SJSA1 (cell line): ENCODE measurements at places on chromosomes 12 and 14. TPM values are rescaled to one million over a fixed set of nuclear protein-coding genes. Genes with fewer than 3 reads are reported as not detected.

- no peak for DNase-seq
These were observed 58.6 kb upstream of the PARP11 start for GRCh38 chr12:3931776-3932175.

The SPTLC2 gene
- total RNA-seq: 16.4 and 22.1 TPM in 2 replicates

- peak; percentile 79 for DNase-seq
These were observed 69.2 kb downstream of the RASSF3 start for GRCh38 chr12:64679487-64680001.

The SLC39A9 gene
- total RNA-seq: 79.3 and 87.5 TPM in 2 replicates

DNA sequence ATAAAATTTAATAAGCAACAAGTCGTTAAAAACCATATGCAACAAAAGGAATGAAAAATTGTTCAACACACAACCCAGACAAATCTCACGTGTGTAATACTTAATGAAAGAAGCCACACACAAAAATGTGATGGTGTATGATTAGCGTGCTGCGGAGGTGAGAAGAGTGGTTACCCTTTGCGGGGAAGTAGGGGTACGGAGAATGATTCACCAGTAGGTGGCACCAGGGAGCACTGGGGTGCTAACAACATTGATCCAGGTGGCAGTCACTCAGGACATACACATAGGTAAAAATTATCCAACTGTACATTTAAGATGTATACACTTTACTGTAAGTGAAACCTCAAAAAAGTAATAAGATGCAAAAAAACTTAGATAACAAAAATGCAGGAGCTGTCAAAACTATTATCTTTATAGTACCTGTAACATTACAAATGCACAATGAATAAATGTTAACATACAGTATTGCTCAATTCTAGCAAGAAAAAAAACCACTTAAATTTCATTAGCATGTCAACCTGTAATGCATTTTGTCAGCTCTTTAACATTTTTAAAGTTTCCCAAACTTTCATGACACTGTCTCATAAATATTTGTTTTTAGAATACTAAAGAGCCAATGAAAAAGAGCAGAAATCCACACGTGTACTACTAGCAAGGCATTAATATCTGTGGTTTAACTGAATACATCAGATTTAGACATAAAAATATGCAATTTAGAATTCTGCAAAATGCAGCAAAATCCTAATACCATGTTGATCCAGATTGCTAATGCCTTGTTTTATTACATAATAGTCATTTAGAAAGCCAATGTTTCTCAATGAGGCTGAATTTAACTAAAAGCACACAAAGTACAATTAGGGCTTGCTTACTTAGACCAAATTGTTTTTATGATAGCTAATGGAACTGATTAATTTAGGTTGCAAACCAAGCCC is 46.7 kb downstream of the TMCC3 start:
- no peak for DNase-seq

The GPR68 gene
- not detected in 2 replicates for total RNA-seq

GRCh38 chr12:96409731-96410130 is 9.5 kb upstream of the CDK17 start:
- DNase-seq: no peak

The HSPA2 gene
- total RNA-seq: 6.8 and 15.0 TPM in 2 replicates

GRCh38 chr12:52945389-52946232 is 3.3 kb upstream of the KRT18 start:
- no peak for DNase-seq

The TSPAN9 gene
- 21.5 and 23.0 TPM in 2 replicates for total RNA-seq

DNA sequence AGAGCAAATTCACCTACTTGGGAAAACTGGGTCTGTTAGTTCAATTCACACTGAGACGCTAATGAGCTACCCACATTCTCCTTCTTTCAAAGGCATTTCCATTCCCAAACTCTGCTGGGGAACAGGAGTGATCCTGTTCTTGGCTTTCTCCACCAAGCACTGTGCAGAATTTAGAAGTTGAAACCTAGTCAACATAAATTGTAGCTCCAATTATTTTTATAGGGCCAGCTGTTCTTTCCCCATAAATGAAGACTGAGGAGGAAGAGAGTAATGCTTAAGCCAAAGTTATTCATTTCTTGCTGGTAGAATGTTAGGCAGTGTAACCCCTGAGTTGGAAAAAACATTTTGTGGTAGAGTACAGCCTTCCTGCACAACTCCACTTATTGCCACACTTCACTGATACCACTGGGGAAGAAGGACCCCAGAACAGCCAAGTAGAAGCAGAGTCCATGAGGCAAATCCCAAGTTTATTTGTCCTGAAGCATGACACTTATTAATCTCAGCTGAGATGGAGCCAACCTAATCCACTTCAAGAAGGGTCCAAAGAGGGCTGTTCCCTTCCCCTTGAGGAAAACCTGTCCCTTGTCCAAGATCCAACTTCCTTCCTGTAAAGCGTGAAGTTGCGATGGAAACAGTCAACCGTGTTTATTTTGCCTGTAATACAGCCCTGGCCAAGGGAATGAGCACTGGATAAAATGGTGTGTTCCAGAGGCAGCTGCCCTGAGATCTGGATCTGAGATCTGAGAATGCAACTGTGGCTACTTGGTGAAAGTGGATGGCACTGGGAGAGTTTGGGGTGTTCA is 151.8 kb downstream of the TBX5 start:
- DNase-seq: no peak

The RPGRIP1 gene
- total RNA-seq: not detected in 2 replicates

The HOXC10 gene
- 3.2 and 7.5 TPM in 2 replicates for total RNA-seq

- peak; percentile 46 for DNase-seq
These were observed 15.4 kb upstream of the TMEM120B start for GRCh38 chr12:121697093-121697698.

DNA sequence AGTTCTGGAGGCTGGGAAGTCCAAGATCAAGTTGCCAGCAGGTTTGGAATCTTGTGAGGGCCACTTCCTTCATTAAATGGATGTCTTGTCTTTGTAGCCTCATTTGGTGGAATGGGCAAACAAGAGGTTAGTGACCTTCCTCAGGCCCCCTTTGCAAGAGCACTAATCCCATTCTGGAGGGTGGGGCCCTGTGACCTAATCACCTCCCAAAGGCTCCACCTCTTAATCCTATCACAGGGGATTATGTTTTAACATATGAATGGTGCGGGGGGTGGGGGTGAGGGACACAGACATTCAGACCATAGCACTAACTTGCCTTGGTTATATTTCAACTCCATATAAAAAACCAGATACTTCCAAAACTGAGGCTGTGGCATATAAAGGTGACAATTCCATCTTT is 59.9 kb upstream of the PPP4R3A start:
- no peak for DNase-seq

The TMEM116 gene
- total RNA-seq: 5.3 and 5.5 TPM in 2 replicates

DNA sequence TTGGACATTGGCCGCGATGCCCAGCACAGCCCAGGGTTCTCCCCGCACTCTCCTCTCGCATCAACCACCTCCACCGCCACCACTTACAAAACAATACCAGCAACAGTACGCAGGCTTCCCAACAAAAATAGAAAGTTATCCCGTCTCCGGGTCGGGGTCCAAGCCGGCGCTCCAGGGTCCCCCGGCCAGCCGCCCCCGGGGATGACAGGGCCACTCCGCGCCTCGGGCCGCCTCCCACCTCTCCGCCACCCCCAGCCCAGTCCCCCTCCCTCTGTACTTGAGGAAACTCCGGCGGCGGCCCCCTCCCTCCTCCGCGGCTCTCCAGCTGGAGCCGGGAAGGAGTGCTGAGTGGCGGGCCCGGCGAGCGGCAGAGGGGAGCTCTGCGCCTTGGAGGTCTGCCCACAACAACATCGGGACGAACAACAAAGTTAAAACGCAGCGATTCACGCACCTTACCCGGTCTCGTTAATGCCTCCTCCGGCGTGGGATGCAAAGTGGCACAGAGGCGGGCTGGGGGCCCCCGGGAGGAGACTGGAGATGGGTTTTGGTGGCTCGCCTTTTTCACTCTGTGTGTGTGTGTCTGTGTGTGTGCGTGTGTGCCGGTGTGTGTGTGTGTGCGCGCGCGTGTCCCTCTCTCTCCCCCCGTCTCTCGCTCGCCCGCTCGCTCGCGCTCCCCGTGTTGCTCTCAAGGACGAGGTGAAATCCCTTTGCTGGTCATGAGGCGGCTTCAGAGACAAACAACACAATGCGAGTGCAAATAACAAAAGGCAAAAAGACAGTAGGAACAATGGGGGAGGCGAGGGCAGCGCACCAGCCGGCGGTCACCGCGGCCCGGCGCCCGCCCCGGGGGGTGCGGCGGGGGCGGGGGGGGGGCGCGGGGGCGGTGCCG is 386.8 kb downstream of the BCAT1 start:
- peak; percentile 70 for DNase-seq

The SLC5A8 gene
- total RNA-seq: not detected in 2 replicates

The KRT83 gene
- total RNA-seq: not detected in 2 replicates

The M6PR gene
- total RNA-seq: 157 and 162 TPM in 2 replicates

DNA sequence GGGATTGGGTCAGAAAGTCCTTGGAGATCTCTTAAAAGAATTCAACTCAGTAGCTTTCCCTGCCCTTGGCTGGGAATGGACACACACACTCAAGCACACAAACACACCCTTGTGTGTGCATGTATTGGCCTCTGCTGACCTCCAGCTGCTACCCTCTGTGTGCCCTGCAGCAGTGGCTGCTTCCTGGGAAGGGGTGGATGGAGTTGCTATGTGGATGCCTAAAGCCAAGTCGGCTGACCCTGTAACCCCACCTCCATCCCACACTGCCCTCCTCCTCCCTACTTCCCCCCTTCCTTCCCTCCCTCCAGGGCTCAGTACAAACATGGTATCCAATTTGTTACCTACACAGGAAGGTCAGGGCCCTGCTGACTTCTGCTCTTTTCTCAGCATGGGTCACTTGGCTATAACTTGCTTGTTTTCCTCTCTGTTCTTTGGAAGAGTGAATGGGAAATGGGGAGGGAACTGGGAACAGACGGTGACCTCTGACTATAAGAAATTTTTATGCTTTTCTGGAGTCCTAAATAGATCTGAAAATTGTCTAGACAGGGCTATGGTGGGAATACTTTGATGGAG is 351.6 kb upstream of the TBX3 start:
- no peak for DNase-seq

The CLEC2D gene
- total RNA-seq: 3.4 and 6.9 TPM in 2 replicates

GRCh38 chr14:64649383-64649998 is 54.7 kb upstream of the PLEKHG3 start:
- DNase-seq: peak; percentile 21

- no peak for DNase-seq
These were observed 53.7 kb downstream of the MAP3K9 start for GRCh38 chr14:70755655-70756054.

DNA sequence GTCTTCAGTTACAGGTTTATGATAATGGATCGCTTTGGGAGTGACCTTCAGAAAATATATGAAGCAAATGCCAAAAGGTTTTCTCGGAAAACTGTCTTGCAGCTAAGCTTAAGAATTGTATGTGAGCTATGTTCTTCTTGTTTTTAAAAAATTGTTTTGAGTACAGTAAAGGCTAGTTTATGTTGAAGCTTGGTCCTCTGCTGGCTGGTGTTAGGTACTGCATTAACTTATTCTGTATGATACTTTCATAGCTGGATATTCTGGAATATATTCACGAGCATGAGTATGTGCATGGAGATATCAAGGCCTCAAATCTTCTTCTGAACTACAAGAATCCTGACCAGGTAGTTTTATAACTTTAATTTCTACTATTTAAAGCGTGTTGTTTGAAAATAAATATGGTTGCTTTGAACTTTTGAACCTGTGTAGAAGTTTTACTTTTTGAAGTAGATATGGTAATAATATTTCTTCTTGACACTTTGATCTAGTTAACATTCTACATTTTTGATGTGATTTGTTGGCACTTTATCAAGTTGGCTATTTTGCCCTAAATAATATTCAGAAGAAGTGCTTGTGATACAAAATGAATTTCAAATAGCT is 55.7 kb downstream of the VRK1 start:
- DNase-seq: no peak

The TDRD9 gene
- 2.2 and 4.1 TPM in 2 replicates for total RNA-seq

- peak; percentile 77 for DNase-seq
These were observed 116.1 kb downstream of the SCARB1 start for GRCh38 chr12:124747426-124748161.

DNA sequence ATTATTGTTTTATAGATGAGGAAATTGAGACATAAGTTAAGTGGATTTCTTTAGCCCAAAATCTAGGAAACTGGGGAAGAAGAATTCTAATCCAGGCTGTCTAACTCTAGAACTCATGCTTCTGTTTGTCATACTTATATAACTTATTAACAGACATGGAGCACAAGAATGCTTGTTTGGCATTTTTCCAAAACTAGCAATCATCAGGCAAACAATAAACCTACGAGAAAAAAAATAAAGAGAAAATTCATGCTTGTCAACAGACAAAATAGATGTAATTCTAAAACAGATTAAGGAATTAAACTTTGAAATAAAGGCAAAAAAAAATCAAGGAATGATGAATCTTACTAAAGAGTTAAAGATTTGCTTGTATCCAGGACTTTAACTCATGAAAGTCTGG is 103.1 kb downstream of the METTL25 start:
- no peak for DNase-seq

- no peak for DNase-seq
These were observed 240.0 kb downstream of the BMP4 start for GRCh38 chr14:53716578-53716977.
